ENCODE measurements at places on chromosomes 4 and X.

- no peak for DNase-seq
These were observed 46.3 kb upstream of the HUWE1 start for GRCh38 chrX:53732797-53733196.

- no peak for DNase-seq
These were observed 17.8 kb downstream of the SCFD2 start for GRCh38 chr4:53348046-53348445.

- no peak for DNase-seq
These were observed 2062.9 kb downstream of the ARAP2 start for GRCh38 chr4:34181311-34181841.

DNA sequence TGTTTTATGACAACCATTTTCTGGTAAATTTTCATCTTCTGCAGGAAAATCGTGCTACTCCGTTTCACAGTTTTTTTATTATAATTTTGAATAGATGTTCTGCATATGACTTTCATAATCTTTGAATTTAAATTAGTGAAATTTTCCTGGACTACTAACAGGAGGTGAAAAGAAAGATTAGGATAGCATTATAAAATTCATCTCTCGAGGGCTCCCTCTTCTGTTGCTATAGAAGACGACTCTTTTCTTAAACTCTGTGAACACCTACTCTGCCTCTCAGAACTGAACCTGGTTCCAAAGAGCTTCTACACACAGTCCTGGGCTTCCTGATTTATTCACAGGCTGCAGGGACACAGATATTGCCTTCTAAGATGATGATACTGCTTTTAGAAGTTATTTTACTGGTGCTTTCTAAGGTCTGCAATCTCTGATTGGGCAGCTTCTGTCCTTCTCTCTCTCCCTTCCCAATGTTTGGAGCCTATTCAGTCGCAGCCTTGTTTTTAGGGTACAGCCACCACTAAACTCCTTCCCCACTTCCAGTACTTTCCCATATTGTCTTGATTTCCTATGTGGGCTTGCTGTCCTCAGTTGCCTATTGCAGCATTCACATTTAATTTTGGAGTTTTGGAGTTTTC is 10.1 kb upstream of the SAP30 start:
- DNase-seq: no peak

DNA sequence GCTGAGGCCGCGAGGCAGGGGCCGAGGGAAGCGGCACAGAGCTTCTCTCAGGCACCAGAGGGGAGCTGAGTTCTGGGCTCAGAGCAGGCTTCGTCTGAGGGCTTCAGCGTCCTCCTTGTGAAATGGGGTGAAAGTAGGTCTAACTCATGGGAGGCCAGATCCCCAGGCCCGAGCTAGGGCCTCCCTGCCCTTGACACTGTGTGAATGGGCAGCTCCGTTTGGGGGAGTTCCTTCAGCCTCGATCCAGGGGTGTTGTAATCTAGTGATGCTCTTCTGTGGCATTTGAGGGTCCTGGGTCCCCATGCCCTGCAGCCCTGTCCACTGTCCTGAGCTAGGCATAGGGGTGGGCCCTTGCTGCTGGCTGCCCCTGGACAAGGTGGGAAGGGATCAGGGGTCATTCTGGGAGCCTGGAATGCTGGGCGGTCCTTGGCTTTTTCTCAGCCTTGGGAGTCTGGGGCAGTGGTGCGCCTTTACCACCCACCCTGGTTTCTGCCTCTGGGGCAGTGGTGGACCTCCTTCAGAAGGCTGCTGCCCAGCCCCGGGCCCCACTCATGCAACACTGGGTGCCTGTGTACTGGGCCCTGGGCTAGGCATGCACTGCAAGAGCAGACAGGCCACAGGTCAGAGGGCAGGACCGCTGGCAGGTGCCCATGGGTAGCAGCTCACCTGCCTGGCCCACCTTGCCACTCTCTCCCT is 4.1 kb downstream of the SH3BP2 start:
- DNase-seq: no peak

- no peak for DNase-seq
These were observed 1.5 kb downstream of the GPR101 start for GRCh38 chrX:137032341-137032694.

- DNase-seq: peak; percentile 28
These were observed 328.8 kb downstream of the BMPR1B start for GRCh38 chr4:95086551-95086950.

GRCh38 chr4:174749091-174749490 is 80.0 kb downstream of the GLRA3 start:
- no peak for DNase-seq

DNA sequence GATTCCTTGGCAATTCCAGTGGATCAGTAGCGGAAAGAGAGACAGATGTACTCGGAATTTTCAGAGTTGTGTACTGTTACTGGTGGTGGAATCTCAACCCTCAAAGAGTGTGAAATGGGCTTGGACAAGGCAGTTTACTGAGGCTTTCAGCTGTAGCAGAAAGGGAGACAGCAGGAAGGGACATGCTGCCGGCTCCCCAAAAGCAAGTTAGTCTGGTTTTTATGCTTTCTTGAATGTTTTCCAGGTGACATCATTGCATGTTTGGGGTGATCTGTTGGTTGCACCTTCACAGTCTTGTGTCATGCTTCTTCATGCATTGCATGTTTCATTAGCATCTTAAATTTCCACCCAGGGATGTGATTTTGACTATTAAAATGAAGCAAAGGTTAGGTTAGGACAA is 1282.2 kb downstream of the ADGRL3 start:
- DNase-seq: no peak

GRCh38 chr4:23034731-23035130 is 342.0 kb downstream of the GBA3 start:
- no peak for DNase-seq

DNA sequence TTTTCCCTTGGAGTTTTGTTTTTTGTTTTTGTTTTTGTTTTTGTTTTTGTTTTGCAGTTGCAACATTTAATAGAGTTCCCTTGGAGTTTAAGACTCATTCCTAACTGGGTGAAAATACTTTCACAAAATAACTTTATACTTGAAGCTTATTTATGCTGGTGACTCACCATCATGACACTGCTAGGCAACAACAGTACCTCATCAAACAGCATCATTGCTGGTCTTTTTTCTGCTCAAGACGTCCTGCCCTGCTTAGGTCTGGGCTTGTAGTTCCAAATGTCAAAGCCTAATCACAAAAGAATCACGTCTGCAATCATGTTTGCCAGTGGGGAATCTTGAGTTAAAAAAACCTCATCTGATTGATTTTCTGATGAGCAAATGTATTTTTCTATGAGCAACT is 105.7 kb upstream of the PRPS2 start:
- no peak for DNase-seq

GRCh38 chrX:40012039-40012867 is 85.5 kb downstream of the BCOR start:
- peak; percentile 43 for DNase-seq

GRCh38 chr4:158826882-158827281 is 58.1 kb downstream of the FNIP2 start:
- DNase-seq: peak; percentile 29

GRCh38 chr4:48042979-48043461 is 26.4 kb downstream of the NIPAL1 start:
- peak; percentile 5 for DNase-seq

DNA sequence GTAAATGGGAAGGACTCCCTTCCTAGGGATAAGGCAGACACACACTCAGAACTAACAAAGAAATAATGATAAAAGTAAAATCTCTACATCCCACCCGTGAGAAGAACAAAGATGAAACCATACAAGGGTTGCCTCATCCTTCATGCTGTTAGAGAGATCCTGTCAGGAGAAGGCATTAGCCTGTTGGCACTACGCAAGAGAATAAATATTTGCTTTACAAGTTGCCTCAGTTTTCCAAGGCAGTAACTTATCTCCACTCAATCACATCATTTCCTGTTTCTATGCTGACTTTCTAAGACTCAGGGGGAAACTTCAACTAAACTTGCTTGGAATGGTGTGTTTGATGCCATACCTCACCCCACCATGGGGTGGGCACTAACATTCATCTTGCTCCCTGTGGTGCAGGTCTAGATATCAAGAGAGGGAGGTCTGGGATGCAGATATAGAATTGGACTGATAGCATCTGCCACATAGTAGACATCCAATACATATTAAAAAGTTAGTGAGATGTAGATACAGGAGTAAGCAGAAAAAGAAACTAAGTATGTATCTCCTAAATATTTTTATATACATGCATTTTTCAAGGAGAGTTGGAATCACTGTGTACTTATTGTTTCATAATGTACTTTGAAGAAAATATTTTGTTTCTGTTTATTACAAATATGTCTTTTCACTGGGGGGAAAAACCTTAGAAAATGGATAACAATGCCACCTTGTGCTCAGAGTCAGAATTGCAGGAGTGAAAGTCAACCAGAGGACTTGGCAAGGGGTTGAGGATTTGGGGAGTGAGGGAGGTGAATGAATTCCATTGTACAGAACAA is 57.2 kb upstream of the BEX4 start:
- DNase-seq: peak; percentile 9

All from NCI-H510A treated with DMSO at 0.1 percent for 48 hours (cell line).